Natural killer cell treated with Interleukin-12 subunit alpha and Interleukin-12 subunit beta and Interleukin-15 and Interleukin-18, amount 100 ng/mL, for 72 hours (primary cell): ENCODE measurements at places on chromosomes 2 and 18.

GRCh38 chr2:112630268-112630667 is 15.5 kb upstream of the SLC20A1 start:
- H3K4me1 ChIP-seq = peaks cover 73% of the 10 kb centered on the region
- H3K27me3 ChIP-seq = no peaks in the 10 kb centered on the region
- H3K36me3 ChIP-seq = no peaks in the 10 kb centered on the region
- no peak for DNase-seq

DNA sequence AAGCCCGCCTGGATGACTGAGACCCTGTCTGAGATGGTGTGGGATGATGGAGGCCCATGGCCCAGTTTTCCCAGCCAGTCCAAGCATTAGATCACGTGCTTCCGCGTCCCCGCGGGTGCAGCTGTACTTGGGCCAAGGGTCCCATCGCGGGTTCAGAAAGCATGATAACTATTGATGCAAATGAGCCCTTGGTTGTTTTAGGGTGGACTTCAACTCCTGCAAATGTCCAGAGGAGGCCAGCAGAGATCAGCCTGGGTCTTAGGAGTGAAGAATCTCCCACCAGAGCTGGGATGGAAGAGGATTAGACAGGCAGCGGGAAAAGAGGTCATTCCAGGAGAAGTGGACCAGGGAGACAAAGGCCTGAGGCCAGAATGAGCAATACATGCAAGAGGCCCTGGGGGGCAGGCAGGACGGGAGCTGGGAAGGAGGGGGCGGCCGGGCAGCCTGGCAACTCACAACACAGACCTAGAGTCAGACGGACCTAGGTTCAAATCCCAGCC is 89.9 kb upstream of the TMEM247 start:
- peak; percentile 54 for DNase-seq
- H3K27ac ChIP-seq = no peak overlapping the region
- H3K4me3 ChIP-seq = no peak overlapping the region
- peaks cover 5% of the 10 kb centered on the region for H3K4me1 ChIP-seq
- peaks cover 9% of the 10 kb centered on the region for H3K27me3 ChIP-seq

GRCh38 chr2:42055573-42056514 is 8.0 kb downstream of the PKDCC start:
- peak; percentile 35 for DNase-seq
- no peaks in the 10 kb centered on the region for H3K36me3 ChIP-seq
- H3K27ac ChIP-seq = no peak overlapping the region
- peaks cover 6% of the 10 kb centered on the region for H3K27me3 ChIP-seq
- no peaks in the 10 kb centered on the region for H3K4me1 ChIP-seq

- no peak overlapping the region for H3K27ac ChIP-seq
- no peak overlapping the region for H3K4me3 ChIP-seq
- H3K27me3 ChIP-seq = peaks cover 18% of the 10 kb centered on the region
- H3K36me3 ChIP-seq = no peaks in the 10 kb centered on the region
Measured at GRCh38 chr2:16482460-16482859, 183.2 kb downstream of the CYRIA start.

- H3K27ac ChIP-seq = no peak overlapping the region
- no peak for DNase-seq
- peaks cover 3% of the 10 kb centered on the region for H3K27me3 ChIP-seq
- no peaks in the 10 kb centered on the region for H3K36me3 ChIP-seq
- no peak overlapping the region for H3K4me3 ChIP-seq
- H3K4me1 ChIP-seq = no peaks in the 10 kb centered on the region
Measured at GRCh38 chr2:144834363-144834762, 314.4 kb upstream of the ZEB2 start.

- H3K36me3 ChIP-seq = no peaks in the 10 kb centered on the region
- no peak for DNase-seq
- no peaks in the 10 kb centered on the region for H3K4me1 ChIP-seq
- no peaks in the 10 kb centered on the region for H3K27me3 ChIP-seq
Measured at GRCh38 chr2:138602166-138602460, 100.5 kb downstream of the SPOPL start.

- peaks cover 4% of the 10 kb centered on the region for H3K36me3 ChIP-seq
- no peak for DNase-seq
- peaks cover 39% of the 10 kb centered on the region for H3K4me1 ChIP-seq
- H3K4me3 ChIP-seq = peak overlapping the region; percentile 90
- H3K27ac ChIP-seq = peak overlapping the region; percentile 33
Measured at GRCh38 chr2:96815326-96816126, 542 bp upstream of the CNNM3 start.

- no peak for DNase-seq
- H3K27ac ChIP-seq = no peak overlapping the region
- H3K4me3 ChIP-seq = no peak overlapping the region
- H3K36me3 ChIP-seq = no peaks in the 10 kb centered on the region
Measured at GRCh38 chr2:234536178-234536965, 39.5 kb upstream of the ARL4C start.

DNA sequence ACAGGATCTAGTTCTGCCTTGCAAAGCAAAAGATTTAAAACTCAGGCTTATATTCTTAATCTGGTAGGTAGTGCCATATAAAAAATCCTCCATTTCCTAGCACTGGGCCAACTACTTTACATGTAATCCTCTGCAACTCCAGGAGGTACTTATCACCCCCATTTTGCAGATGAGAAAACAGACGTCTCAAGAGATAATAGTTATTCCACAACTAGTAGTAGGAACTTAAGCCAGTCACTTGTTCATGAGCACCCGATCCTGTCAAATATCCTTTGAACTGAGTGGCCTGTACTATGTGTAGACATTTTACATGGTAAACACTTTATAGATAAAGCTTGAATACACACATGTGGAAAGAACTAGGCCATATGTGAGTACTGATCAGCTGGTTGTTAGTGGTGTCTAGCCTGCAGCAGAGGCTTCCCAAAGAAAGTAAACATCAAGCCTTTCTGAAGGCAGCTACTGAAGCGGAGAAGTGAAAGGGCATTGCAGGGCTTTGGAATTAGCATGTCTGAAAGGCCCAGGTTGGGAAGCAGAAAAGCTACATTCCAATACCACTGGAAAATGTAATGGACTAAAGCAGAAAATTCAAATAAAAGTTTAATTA is 48.0 kb downstream of the NAB1 start:
- peak overlapping the region; percentile 26 for H3K27ac ChIP-seq
- H3K4me3 ChIP-seq = no peak overlapping the region
- no peak for DNase-seq

- no peak overlapping the region for H3K27ac ChIP-seq
- H3K4me1 ChIP-seq = no peaks in the 10 kb centered on the region
Measured at GRCh38 chr18:54960197-54960596, 936 bp upstream of the CCDC68 start.

DNA sequence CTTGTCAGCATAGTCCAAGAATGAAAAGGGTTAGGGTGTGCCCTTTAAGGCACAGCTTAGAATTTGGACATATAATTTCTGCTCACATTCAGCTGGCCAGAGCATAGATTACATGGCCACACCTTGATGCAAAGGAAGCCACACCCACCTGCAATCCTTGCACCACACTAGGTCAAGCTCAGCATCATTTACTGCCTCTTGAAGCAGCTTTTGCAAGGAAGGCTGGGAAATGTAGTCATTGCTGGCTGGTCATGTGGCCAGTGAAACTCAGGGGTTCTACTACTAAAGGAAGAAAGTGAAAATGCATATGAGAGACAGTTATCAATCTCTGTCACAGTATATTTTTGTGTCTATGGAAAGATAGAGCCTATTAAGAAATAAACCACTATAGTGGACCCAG is 159.3 kb downstream of the GFPT1 start:
- peaks cover 46% of the 10 kb centered on the region for H3K27me3 ChIP-seq
- no peak for DNase-seq
- no peaks in the 10 kb centered on the region for H3K36me3 ChIP-seq

GRCh38 chr18:50662177-50662576 is 102.3 kb downstream of the MAPK4 start:
- no peak for DNase-seq
- H3K4me1 ChIP-seq = no peaks in the 10 kb centered on the region
- H3K27me3 ChIP-seq = peaks cover 3% of the 10 kb centered on the region
- no peak overlapping the region for H3K27ac ChIP-seq

DNA sequence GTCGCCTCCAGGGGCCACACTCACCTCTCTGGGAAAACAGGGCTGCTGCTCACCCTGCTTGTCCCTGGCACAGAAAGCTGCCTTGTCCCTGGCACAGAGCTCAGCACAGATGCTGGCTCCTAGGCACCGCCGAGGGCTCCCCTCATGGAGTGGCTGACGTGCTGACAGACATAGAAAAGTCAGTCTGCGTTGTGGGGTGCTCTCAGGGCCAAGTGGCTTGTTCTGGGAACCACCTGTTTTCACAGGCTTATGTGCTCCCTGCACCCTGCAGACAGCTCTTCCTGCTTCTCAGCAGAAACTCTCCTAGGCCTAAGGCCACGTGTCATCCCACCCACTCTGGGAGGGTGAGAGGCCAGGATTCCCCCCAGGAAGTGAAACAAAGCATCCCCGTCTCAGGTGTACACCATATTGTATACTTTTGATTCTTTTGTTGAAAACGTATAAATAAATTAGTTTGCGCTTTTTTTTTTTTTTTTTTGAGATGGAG is 84.7 kb upstream of the TMEM200C start:
- no peak for DNase-seq
- H3K4me3 ChIP-seq = no peak overlapping the region
- H3K36me3 ChIP-seq = no peaks in the 10 kb centered on the region
- H3K27me3 ChIP-seq = no peaks in the 10 kb centered on the region
- H3K27ac ChIP-seq = no peak overlapping the region

DNA sequence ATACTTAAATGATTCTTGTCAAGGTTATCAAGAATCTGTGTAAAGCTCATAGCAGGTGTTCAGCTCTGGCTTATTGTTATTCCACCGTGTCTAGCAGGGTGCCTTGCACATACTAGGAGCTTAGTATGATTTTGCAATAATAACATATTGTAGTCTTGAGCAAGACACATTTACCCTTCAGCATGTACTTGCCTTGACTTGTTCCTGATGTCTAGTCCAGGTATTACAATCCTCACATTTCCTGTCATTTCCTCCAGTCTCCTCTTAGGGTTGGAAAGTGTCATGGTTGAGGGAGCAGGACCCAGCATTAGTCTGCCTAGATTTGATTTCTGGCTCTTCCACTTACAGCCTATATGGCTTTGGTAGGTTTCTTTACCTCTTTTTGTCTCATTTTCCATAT is 246.1 kb downstream of the RAD51AP2 start:
- H3K27ac ChIP-seq = no peak overlapping the region
- H3K36me3 ChIP-seq = no peaks in the 10 kb centered on the region
- no peak for DNase-seq
- no peaks in the 10 kb centered on the region for H3K27me3 ChIP-seq
- no peaks in the 10 kb centered on the region for H3K4me1 ChIP-seq
- H3K4me3 ChIP-seq = no peak overlapping the region

- H3K27ac ChIP-seq = no peak overlapping the region
- H3K36me3 ChIP-seq = no peaks in the 10 kb centered on the region
- H3K4me1 ChIP-seq = no peaks in the 10 kb centered on the region
- no peak for DNase-seq
- H3K27me3 ChIP-seq = no peaks in the 10 kb centered on the region
Measured at GRCh38 chr2:57965961-57966360, 80.6 kb upstream of the VRK2 start.

- H3K4me1 ChIP-seq = peaks cover 31% of the 10 kb centered on the region
- H3K27ac ChIP-seq = peak overlapping the region; percentile 99
- H3K36me3 ChIP-seq = peaks cover 76% of the 10 kb centered on the region
- no peaks in the 10 kb centered on the region for H3K27me3 ChIP-seq
- DNase-seq = no peak
- peak overlapping the region; percentile 99 for H3K4me3 ChIP-seq
Measured at GRCh38 chr2:157441072-157441454, 2.8 kb downstream of the CYTIP start.

DNA sequence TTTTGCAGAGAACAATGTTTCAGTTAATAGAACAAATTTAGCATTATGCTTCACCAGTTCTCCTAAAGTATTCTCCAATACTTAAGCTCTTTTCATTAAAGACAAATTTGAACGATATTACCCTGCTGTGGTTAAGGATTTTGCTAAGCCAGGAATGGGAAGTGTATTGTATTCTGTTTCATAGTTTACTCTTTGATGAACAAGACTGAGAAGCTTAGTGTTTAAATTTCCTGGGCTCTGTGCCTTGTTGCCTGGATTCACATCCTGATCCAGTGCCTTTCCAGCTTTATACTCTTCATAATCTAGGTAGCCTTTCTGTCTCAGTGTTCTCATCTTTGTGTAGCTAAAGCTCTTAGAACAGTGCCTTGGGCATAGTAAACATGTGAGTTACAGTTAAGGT is 58.6 kb upstream of the GLS start:
- no peak for DNase-seq
- H3K4me3 ChIP-seq = no peak overlapping the region
- H3K4me1 ChIP-seq = no peaks in the 10 kb centered on the region
- H3K36me3 ChIP-seq = peaks cover 5% of the 10 kb centered on the region

GRCh38 chr18:76495435-76496193 is 572 bp upstream of the ZNF516 start:
- DNase-seq = peak; percentile 59
- H3K4me3 ChIP-seq = peak overlapping the region; percentile 85
- H3K4me1 ChIP-seq = peaks cover 24% of the 10 kb centered on the region
- H3K36me3 ChIP-seq = no peaks in the 10 kb centered on the region
- peak overlapping the region; percentile 48 for H3K27ac ChIP-seq

DNA sequence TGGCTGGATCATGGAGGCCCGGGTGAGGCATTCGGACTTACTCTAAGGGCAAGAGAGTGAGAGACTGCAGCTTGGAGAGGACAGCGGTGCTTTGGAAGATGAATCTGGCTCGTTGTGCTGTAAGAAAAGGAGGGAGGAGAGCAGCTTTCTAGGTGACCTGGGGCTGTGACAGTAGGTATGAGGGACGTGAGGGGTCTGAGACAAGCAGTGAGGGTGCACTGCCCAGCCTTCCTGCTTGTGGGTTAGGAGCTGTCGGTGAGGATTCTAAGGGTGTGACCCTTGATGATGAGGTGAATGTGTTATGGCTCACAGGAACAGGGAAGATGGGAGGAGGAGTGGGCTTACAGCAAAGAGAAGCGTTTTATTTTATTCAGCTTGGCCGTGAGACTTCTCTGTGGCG is 27.1 kb upstream of the RHOB start:
- DNase-seq = no peak
- H3K36me3 ChIP-seq = no peaks in the 10 kb centered on the region
- H3K27me3 ChIP-seq = no peaks in the 10 kb centered on the region
- H3K27ac ChIP-seq = no peak overlapping the region
- H3K4me1 ChIP-seq = peaks cover 16% of the 10 kb centered on the region
- no peak overlapping the region for H3K4me3 ChIP-seq

DNA sequence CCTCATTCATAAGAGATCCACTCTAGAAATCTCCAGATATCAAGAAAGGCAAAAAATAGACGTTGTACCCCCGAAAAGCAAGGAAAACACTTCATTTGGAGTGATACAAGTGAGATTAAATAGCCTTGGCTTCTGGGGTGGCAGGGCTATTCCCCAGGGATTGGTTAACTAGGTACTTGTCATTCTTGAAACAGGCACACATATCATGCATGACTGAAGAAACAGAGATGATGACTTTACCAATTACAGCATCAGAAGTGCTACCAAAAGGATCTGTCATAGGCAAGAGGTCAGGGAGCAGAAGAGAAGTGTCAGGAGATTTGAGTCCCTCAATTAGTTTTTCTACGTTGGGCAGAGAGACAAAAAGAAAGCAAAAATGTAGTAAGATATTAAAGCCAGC is 45.2 kb upstream of the NFU1 start:
- no peak overlapping the region for H3K4me3 ChIP-seq
- H3K36me3 ChIP-seq = peaks cover 17% of the 10 kb centered on the region
- no peak for DNase-seq
- no peaks in the 10 kb centered on the region for H3K27me3 ChIP-seq
- peaks cover 18% of the 10 kb centered on the region for H3K4me1 ChIP-seq
- H3K27ac ChIP-seq = peak overlapping the region; percentile 60
